ENCODE measurements at places on chromosomes 1 and 21.

DNA sequence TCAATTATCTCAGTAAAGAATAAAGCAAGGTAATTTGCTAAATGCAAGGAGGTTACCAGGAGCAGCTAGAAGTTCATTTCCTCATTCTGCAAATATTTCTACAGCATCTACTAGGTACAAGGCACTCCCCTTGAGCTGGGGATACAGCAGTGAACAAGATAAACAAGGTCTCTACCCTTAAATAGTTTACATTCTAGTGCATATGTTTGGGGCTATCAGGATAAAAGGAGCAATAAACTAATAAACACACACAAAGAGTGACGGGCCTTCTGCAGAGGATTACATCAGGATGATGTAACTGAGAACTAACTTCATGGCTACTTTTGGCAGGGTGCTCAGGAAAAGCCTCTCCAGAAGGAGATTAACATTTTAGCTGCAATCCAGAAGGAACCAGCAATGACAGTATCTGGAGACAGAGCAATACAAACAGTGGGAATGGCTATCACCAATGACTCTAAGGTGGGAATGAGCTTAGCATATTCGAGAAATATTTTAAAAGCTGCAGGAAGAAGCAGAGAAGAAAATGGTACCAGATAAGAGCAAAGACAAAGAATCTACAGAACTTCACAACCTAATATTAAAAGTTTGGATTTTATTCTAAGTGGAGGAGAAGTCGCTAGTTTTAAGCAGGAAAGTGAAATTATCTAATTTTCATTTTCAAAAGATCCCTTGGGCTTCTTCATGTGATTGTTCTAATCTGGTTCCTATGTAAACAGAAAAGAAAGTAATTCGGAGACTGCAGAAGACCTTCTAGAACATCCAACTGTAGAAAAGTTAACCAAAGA lies 25.8 kb downstream of the TP53BP2 start:
- DNase-seq = no peak

DNA sequence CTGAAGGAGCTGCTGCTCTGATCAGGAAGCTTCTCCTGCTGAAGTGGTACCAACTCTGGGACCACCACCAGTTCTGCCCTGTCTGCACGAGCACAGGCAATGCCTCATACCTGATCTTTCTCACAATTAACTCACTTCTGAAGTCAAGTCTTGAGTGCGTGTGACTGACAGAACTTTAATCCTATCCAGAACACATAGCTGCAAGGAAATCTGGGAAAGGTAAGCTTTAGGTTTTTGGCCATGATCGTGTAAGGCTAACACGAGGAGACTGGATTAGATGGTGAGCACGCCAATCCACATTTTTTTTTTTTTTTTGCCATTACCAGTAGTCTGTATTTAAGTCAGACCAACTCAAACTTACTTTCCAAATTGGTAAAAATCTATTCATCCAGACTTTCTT lies 101.3 kb downstream of the GIPC2 start:
- DNase-seq = no peak

DNA sequence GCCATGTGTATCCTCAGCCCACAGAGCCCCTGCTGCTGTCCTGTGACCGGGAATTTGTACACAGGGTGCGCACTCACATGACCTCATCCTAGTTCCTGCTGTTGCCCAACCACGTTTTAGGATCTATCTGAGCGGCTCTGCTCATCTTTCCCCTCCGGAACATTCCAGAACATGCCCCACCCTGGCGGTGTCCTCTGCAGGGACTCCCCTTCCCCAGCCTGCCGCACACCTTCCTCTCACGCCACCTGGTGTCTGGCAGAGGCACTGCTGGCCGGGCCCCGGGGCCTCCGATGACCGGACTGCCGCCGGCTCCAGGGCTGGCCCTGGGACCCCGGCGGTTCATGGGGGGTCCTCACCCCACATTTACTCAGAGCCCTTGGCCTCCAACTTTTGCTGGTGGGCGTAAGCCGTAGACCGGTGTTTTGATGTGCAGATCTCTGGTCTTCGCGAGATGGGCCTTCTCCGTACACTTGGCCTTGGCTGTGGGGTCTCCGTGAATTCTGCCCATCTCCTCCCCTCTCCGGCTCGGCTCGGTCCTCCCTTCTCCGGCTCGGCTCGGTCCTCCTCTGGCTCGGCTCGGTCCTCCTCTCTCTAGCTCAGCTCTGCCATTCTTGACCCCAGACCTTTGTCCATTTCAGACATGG lies 29.5 kb downstream of the ARHGEF16 start:
- DNase-seq = peak; percentile 20

- no peak for DNase-seq
These were observed 24.4 kb downstream of the PCP4L1 start for GRCh38 chr1:161282991-161283390.

GRCh38 chr1:203287898-203288297 lies 17.4 kb upstream of the BTG2 start:
- DNase-seq = no peak

- peak; percentile 17 for DNase-seq
These were observed 111.8 kb downstream of the PLXNA2 start for GRCh38 chr1:208132287-208132882.

DNA sequence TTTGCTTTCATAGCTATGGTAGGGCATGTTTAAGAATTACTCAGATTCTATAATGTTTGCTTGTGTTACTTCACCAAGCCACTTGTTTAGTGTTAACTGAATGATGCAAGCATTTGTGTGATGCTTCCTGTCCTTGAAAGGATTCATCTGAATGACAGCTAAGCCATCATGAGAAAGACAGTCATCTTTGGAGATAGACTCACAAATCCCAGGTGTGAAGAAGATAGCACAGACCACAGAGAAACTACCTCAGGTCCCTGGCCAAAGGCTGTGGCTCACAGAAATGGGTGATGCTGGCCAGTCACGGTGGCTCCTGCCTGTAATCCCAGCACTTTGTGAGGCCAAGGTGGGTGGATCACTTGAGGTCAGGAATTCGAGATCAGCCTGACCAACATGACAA lies 321.4 kb downstream of the DPYD start:
- DNase-seq = no peak

- DNase-seq = no peak
These were observed 121.5 kb downstream of the OLFML2B start for GRCh38 chr1:161902182-161902581.

DNA sequence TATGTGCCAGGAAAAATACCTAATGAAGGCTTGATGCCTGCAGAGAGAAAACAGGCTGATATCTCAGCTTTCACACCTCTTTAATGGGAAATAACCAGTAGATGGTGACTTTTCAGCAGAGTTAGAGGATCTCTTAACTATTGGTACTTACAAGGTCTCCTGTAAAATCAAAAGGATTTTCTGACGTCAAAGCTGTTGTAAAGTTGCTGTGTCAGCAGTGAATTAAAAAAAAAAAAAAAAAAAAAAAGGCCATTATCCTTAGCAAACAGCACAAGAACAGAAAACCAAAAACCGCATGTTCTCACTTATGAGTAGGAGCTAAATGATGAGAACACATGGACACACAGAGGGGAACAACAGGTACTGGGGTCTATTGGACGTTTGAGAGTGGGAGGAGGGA lies 349.1 kb downstream of the AMY1C start:
- no peak for DNase-seq

- DNase-seq = no peak
These were observed 6.1 kb downstream of the TMEM61 start for GRCh38 chr1:54986533-54986932.

DNA sequence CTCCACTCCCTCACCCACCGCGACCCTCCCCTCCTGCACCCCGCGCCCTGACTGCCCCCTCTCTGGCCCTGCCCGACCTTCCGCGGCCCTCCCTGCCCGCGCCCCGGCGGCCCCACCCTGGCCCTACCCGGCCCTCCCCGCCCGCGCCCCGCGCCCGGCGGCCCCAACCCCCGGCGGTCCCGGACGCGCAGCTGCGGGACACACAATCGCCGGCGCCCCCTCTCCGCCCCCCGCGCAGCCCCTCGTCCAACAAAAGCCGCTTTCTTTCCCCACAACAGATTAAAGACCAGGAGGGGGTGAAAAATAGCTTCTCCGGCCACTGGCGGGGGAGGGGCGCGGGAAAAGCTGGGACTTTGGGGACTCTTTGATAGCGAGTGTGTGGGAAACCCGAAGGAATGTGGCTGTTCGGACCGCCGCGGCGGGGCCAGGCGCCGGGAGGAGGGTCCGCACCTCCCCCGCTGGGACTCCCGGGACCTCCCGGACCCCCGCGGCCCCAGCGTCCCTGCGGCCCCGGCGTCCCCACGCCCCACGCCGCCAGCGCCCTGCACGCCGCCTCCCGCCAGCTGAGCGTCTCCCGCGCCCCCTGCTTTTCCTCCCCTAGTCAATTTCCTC lies 8.8 kb upstream of the ID3 start:
- DNase-seq = no peak

- DNase-seq = no peak
These were observed 139.1 kb upstream of the CHRM3 start for GRCh38 chr1:239247285-239247684.

DNA sequence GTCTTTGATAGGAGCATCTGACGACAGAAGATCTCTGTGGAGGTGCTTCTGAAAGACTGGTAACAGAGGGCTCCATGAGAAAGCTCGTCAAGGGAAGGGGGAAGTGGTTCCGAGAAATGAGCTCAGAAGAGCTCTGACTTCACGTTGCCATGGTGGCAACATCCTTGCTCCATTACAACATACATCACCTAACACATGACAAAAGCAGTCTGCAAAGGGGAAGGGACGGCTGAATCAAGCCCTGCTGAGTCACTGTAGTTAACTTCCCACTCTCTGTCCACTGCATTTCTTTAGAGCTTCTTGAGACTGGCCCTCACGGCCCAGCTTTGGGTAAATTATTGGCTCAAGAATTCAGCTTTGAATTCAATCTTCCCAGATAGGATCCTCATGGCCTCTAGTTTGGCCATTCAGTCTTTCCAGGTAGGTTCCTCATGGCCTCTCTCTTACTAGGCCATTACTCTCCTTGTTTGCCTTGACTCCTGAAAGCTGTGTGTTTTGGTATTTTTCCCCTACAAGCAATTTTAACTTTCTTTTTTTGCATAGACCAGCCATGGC lies 88.0 kb upstream of the ZNF648 start:
- DNase-seq = no peak

GRCh38 chr1:150995896-150996295 lies 10.8 kb downstream of the MINDY1 start:
- no peak for DNase-seq

- no peak for DNase-seq
These were observed 30.1 kb upstream of the ARHGEF10L start for GRCh38 chr1:17509363-17509762.

- DNase-seq = no peak
These were observed 10.4 kb downstream of the LAMB3 start for GRCh38 chr1:209641832-209642172.

DNA sequence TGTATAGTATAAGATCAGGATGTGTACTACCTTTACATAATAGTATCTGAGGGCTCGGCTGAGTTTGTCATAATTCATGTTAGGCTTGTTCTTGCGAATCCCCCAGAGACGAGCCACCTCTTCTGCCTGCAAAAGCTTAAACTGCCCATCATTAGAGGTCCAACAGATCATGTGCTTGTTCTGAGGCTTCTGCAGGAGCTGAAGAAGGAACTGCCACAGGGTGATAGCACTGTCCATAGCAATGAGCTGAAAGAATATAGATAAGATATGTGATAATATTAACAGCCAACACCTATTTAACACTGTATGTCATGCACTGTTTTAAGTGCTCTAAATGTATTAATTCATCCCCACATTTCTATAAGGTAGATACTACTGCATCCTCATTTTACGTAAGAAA lies 8.2 kb downstream of the ELK4 start:
- no peak for DNase-seq

DNA sequence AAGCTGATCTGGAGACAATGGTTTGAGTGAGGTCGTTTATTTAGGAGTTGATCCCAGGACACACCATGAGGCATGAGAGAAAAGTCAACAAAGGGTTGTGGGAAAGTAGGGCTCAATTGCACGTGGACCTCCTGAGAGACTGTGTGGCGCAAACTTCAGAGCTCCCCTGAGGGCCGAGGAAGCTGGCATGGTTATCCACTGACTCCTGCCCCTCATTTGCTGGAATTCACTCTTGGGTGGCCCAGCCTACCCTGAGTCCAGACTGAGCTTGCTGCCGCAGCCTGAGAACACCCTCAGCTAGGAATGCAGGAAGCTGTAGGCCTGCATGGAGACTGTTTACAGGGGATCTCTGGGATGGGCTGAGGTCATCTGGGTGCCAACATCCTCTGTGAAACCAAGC lies 301.0 kb downstream of the RWDD3 start:
- DNase-seq = no peak

- no peak for DNase-seq
These were observed 26.7 kb upstream of the A3GALT2 start for GRCh38 chr1:33347650-33347992.

DNA sequence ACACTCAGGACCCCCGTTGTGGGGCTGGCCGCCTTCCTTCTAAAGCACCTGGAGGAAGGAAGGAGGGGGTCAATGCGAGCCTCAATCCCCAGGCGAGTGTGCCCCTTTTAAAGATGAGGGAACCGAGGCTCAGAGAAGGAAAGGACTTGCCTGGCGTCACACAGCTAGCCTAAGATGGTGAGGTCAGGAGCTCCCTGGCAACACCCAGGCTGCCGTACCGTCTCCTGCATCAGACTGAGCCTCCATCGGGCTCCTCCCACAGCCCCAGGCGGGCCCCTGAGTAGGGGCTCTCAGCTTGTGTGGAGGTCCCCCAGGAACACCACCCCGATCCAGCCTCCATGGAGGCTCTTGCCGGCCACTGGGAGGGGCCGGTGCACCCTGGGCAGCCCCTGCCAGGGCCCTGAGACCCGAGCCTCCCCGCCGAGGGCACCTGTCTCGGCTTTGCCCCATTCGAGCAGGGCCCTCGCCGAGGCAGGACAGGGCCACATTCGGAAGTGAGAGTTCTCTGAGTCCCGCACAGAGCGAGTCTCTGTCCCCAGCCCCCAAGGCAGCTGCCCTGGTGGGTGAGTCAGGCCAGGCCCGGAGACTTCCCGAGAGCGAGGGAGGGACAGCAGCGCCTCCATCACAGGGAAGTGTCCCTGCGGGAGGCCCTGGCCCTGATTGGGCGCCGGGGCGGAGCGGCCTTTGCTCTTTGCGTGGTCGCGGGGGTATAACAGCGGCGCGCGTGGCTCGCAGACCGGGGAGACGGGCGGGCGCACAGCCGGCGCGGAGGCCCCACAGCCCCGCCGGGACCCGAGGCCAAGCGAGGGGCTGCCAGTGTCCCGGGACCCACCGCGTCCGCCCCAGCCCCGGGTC lies at the start of gene AIRE:
Gene AIRE, plus strand, starts transcription at position 739 of the 855 bp plus-strand sequence. CDS start 131 bp downstream, outside the sequence.
- DNase-seq = no peak

GRCh38 chr1:24231701-24232100 lies 44.6 kb upstream of the IFNLR1 start:
- no peak for DNase-seq

- peak; percentile 8 for DNase-seq
These were observed 248.6 kb downstream of the DNM3 start for GRCh38 chr1:172089768-172090510.

GRCh38 chr1:162147760-162148159 lies 78.3 kb downstream of the NOS1AP start:
- no peak for DNase-seq

DNA sequence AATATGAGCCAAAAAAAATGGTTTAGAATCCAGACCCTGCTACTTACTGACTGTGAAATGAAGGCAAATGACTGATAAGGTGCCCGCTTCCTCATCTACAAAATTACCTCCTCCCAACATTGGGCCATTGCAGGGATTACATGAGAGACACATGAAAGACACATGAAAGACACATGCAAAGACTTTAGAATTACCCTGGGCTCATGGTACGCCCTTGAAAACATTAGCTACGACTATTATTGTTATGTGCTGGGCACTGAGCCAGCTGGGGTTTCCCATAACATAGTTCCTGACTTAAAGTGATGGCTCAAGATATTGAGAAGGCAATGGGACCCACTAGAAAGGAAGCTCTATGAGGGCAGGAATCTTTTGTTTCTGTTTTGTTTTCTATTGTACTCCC lies 43.7 kb upstream of the KANK4 start:
- no peak for DNase-seq
